ENCODE measurements at places on chromosomes 7 and 10. TPM values are rescaled to one million over a fixed set of nuclear protein-coding genes. Genes with fewer than 3 reads are reported as not detected.

TMEM196 gene
- total RNA-seq = not detected

PTN gene
- total RNA-seq = 21.6 TPM

HTR7 gene
- total RNA-seq = not detected

OR2A5 gene
- total RNA-seq = not detected

SLC16A12 gene
- total RNA-seq = 1.1 TPM

SPDYE16 gene
- total RNA-seq = not detected

RBM17 gene
- 65.7 TPM for total RNA-seq

WEE2 gene
- total RNA-seq = not detected

TIMM23 gene
- 86.1 TPM for total RNA-seq

CDC14C gene
- total RNA-seq = not detected

TRIM50 gene
- 0.32 TPM for total RNA-seq

MAGI2 gene
- total RNA-seq = 3.1 TPM

DNA sequence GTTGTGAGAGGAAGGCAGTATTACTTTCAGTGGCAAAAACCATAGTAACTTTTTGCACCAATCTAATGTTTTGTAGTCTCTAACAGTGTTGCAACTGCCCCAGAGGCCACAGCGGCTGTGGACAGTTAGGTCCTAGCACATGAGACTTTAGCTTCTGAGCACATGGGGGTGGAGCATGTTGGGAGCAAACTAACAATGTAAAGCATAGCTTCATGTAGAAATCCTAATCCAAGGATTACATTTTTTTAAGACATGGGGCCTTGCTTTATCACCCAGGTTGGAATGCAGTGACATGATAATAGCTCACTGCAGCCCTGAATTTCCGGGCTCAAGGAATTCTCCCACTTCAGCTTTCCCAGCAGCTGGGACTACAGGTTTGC is 49.0 kb downstream of the LAMB1 start:
- no peak for DNase-seq

GRCh38 chr7:74665296-74665938 is 7.9 kb downstream of the GTF2I start:
- DNase-seq = no peak

- DNase-seq = peak; percentile 86
These were observed at the start of gene PAPSS2 for GRCh38 chr10:87659571-87660483. Gene PAPSS2 (plus strand): TSS chr10:87659878. CDS start chr10:87659982, 104 bp downstream.

DNA sequence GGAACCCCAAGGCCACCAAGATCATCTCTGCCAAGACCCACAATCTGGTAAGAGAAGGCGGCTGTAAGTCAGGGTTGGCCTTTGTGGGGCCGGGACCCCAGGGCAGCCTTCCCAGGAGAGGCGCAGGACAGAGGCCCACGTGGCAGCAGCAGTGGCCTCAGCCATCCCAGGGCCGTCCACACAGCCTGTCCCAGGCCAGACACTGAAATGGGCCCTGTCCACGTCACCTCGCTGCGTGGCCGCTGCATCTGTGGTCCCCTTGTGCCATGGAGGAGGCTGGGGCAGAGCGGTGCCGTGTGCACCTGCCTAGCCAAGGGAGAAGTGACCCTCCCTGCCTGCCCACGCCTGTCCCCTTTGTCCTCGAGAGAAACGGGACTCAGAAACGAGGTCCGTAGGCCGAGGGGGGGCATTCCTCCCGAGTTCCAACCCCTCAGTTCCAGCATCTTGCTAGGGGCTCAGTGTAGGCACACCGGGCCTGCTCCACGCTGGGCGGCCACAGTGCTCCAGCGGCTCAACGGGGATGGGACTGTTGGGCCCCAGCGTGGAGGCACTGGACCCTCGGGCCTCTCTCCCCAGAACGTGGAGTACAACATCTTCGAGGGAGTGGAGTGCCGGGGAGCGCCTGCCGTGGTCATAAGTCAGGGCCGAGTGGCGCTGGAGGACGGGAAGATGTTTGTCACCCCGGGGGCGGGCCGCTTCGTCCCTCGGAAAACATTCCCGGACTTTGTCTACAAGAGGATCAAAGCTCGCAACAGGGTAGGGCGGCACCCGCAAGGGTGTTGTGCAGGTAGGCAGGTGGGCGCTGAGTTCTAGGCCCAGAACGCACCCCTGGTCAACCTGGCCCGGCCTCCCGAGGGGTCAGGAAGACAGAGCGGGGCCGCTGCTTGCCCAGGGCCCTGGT is 15.6 kb downstream of the DPYSL4 start:
- peak; percentile 69 for DNase-seq

DNA sequence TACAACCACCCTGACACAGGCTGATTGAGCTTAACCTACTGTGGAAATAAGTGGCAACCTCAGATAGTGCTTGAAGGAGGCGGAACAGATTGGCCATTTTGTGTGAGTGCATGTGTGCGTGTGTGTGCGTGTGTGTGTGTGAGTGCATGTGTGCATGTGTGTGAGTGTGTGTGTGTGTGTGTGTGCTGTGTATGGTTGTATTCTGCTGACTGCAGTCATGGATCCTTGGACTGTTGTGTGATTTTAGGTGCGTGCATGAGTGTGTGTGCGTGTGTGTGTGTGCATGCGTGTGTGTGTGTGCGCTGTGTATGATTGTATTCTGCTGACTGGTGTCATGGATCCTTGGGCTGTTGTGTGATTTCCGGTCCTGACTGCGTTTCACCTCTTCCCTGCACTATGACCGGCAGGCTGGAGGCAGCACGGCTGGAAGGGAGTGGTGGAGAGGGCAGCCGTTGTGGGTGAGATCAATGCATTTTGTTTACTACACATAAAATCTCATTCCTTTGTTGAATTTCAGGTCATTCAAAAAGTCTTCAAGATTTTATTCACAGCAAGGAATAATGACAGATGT is 6.3 kb downstream of the IQCE start:
- no peak for DNase-seq

DNA sequence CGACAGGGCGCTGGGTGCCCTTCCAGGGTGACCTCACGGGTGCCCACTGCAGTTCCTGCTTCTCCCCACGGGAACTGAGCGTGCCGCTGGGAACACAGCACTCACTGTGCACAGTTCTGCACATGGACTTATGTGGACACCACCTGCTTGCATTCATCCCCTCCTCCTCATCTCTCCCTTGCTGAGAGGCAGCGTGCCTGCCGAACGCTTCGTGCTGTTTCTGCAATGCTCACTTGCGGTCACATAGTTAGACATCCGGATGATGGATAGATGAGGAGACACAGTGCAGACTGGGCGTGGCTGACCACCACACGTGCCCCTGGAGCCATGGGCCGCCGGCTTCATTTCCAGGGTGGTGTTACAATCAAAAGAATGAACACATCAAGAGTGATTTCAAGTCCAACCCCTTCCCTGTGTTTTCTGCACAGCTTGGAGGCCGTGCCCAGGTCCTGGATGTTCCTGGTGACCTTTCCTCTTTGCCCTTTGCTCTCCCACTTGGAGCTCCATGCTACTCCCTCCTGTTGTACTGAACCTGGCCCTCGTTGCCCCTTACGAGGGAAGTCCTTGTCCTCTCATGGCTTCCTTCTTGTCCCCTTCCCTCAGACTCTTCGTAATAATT is 119.4 kb downstream of the VIPR2 start:
- no peak for DNase-seq

GRCh38 chr10:97002670-97003069 is 170.6 kb downstream of the LCOR start:
- DNase-seq = no peak

GRCh38 chr10:110625951-110626855 is 17.9 kb upstream of the RBM20 start:
- DNase-seq = no peak

GRCh38 chr10:51001587-51001986 is 72.7 kb upstream of the PRKG1 start:
- DNase-seq = no peak

- DNase-seq = no peak
These were observed 40.1 kb downstream of the REEP3 start for GRCh38 chr10:63561341-63561740.

DNA sequence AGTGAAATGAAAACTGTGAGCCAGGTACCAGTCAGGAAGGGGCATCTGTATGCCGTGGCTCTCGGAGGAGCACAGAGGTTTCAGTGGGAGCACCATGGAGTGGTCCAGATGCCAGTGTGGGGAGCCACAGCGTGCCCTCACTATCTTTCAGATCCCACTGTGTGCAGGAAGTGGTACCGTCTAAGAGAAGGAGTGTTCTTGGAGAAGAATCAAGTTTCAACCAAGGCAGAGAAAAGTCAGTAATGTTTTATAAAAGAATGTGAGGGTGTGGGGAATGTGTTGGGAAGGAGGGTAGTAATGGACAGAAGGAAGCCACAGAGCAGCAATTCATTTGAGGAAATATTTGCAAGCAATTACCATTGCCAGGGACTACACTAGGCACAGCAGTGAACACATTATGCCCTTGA is 35.6 kb downstream of the PRKAR2B start:
- no peak for DNase-seq

DNA sequence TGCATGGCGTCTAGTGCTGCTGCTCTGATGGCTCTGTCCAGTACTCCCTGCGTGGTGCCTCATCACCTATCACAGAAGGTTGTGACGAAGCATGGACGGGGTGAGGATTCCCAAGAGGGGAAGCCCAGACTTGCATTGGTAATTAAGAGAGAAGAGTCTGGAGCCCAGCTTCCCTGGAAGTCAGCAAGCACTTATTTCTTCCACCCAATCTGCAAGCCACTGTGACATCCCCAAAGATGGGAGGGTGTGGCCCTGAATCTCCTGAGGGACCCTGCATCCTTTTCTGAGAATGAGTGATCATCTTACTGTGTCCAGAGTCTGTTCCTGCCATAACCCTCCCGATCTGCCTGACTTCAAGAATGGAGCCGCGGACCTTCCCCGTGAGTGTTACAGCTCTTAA is 166.7 kb downstream of the PTPN20 start:
- DNase-seq = no peak

DNA sequence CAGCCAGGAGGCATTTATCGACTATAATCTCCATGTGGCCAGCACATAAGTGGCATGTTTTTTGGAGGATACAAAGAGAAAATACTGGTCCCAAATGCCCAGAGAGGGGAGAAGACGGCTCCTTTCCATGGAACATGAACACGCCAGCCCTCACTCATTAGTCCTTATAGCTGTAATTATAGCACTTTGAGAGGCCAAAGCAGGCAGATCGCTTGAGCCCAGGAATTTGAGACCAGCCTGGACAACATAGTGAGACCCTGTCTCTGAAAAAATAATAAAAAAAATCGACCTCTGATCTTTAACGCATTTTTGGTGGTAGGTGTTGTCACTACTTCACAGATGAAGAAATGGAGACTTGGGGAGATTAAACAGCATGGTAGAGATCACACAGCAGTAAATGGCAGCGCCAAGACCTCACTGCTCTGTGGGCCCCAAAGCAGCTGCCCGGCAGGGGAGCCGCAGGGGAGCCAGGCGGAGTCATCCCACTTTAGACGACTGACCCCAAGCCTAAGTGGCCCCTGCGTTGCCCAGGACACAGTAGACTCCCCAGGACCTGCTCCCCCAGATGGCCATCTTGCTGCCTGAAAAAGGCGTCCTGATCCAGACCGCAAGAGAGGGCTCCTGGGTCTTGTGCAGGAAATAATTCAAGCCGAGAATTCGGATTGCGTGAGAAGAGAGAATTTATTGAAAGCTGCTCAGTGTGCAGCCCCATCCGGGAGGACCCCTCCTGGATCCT is 21.2 kb upstream of the PRKAG2 start:
- no peak for DNase-seq
